ENCODE measurements at places on chromosomes 3 and 15.

GRCh38 chr3:171753025-171753472, 57.2 kb downstream of the PLD1 start:
- H3K27me3 ChIP-seq = peaks cover 7% of the 10 kb centered on the region
- H3K36me3 ChIP-seq = no peaks in the 10 kb centered on the region
- H3K4me1 ChIP-seq = no peaks in the 10 kb centered on the region

DNA sequence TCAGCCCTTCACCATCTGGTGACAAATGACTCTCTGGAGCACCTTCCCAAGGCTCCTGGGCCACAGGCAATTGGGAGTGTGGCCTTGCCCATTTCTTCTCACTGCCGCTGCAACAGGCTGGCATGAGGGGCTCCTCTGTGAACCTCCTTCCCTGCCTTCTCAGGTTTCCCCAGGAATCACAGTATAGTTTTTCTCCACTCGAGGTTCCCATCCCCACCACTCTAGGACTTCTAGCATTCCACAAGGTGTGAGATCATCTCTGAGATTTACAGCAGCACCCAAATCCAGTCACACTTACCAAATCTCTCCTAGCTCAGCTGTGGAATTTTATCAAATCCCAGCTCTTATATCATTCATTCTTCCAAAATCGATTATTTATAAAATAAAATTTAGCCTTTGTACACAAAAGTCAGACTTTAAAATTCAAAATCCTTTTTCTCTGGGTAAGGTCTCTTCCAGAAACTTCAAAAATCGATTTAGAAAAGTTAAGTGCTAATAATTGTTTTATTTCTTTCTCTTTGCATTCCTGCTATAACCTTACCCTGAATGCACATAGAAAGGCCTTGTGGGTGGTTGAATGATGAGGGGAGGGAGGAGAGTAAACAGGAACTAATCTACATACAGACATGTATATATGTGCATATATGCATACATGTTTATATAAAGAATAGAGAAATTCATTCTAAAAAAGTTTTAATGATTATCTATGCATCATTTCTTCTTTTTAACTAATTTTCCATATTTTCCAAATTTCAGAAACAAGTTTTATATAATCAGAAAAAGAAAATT, 18.9 kb upstream of the ATP13A4 start:
- H3K36me3 ChIP-seq = no peaks in the 10 kb centered on the region
- ATAC-seq = no peak
- no peaks in the 10 kb centered on the region for H3K4me1 ChIP-seq
- H3K27me3 ChIP-seq = no peaks in the 10 kb centered on the region
- H3K27ac ChIP-seq = no peak overlapping the region

DNA sequence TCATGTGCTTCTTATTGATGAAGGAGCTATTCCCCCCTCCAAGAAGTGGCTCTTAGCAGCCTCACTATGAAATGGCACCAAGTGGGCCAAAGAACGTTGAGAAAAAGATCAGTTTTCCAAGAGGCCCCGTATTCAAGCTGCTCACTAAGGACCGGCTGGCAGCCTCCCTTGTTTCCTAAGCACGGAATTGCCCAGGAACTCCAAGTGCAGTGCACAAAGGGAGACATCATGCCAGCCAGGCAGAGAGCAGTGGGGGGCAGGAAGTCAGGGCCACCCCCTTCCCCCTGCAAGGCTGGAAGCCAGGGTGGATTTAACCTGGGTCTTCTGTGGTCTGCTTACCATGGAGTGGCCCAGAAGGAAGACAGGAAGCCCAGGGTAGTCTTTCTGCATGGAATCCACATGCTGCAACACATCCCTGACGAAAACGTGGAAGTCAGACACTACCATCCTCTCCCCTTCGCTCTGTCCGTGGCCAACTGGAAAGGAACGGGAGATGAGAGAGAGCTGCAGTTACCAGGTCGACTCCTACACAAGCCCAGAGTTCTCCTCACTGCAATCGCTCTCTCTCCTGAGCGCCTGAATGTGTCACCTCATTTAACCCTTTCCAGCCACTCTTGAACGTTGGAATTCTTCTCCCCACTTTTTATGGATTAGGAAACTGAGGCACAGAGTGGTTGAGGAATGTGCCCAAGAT, 49.5 kb downstream of the ABTB1 start:
- H3K4me1 ChIP-seq = peaks cover 8% of the 10 kb centered on the region
- no peak for ATAC-seq
- no peak overlapping the region for H3K27ac ChIP-seq
- H3K4me3 ChIP-seq = no peak overlapping the region

- no peaks in the 10 kb centered on the region for H3K36me3 ChIP-seq
- H3K27ac ChIP-seq = no peak overlapping the region
- H3K4me1 ChIP-seq = no peaks in the 10 kb centered on the region
- no peak for ATAC-seq
- H3K4me3 ChIP-seq = no peak overlapping the region
- H3K27me3 ChIP-seq = peaks cover 15% of the 10 kb centered on the region
Measured at GRCh38 chr3:127320529-127321121, 32.8 kb upstream of the PRR20G start.

GRCh38 chr3:193564012-193564411, 9.3 kb upstream of the ATP13A4 start:
- no peaks in the 10 kb centered on the region for H3K4me1 ChIP-seq
- H3K27ac ChIP-seq = no peak overlapping the region
- H3K27me3 ChIP-seq = no peaks in the 10 kb centered on the region
- H3K36me3 ChIP-seq = no peaks in the 10 kb centered on the region
- H3K4me3 ChIP-seq = no peak overlapping the region

GRCh38 chr3:72381584-72381983, 466.7 kb downstream of the SHQ1 start:
- H3K27me3 ChIP-seq = no peaks in the 10 kb centered on the region
- peaks cover 12% of the 10 kb centered on the region for H3K36me3 ChIP-seq
- H3K4me3 ChIP-seq = no peak overlapping the region
- peak overlapping the region; percentile 1 for H3K27ac ChIP-seq

DNA sequence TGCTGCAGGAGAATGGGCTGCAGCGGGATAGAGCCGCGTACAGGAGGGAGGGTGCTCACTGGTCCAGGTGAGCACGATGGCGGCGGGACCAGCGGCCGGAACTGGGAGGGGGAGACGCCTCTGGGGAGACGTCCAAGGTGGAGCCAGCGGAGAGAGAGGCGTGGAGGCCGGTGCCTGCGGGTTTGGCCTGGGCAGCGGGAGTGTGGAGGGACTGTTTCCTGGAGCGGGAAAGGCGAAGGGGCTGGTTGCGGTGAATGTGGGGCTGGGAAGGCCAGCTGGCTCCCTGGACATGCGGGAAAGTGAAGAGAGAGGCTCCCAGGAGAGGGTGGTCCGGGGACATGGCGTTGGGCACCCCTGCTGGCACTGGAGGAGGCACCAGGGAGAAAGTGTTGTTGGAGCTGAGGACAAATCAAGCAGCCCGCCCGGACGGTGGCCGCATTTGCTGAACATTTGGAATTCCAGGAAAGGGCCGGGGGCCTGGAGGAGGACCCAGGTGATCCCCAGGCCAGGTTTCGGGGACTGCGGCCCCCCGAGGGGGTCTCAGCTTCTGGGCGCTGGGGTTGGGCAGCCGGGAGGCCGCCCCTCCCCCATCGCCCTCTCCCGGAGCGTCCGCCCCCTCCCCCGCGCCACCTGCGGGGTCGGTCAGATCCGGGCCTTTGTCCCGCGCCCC, 34.3 kb downstream of the DNAJB8 start:
- peaks cover 12% of the 10 kb centered on the region for H3K4me1 ChIP-seq
- peaks cover 6% of the 10 kb centered on the region for H3K36me3 ChIP-seq
- ATAC-seq = no peak
- H3K4me3 ChIP-seq = peak overlapping the region; percentile 26
